HuH-7 (cell line): ENCODE measurements at places on chromosomes 2 and 18.

DNA sequence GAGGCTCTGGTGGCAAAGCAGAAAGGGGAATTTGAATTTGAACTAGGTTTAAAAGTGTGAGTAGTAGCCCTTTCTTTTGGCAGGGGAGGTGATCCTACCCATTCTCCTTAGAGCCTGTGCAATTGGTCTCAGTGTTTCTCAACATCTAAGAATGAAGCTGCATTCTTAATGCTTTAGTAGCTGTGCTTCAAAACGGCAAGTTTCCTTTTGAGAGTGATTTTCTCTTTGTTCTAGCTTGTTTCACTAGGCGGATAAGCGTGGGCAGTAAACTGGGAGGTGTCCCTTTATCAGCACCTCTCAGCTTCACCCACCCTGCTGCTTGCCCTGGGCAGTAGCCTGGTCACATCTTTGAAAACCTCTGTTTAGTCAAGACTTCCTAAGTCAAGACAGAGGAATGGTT, 6.7 kb downstream of the CRIM1 start:
- DNase-seq, result no peak

GRCh38 chr2:230762317-230762896, 49.8 kb downstream of the CAB39 start:
- peak; percentile 56 for DNase-seq

DNA sequence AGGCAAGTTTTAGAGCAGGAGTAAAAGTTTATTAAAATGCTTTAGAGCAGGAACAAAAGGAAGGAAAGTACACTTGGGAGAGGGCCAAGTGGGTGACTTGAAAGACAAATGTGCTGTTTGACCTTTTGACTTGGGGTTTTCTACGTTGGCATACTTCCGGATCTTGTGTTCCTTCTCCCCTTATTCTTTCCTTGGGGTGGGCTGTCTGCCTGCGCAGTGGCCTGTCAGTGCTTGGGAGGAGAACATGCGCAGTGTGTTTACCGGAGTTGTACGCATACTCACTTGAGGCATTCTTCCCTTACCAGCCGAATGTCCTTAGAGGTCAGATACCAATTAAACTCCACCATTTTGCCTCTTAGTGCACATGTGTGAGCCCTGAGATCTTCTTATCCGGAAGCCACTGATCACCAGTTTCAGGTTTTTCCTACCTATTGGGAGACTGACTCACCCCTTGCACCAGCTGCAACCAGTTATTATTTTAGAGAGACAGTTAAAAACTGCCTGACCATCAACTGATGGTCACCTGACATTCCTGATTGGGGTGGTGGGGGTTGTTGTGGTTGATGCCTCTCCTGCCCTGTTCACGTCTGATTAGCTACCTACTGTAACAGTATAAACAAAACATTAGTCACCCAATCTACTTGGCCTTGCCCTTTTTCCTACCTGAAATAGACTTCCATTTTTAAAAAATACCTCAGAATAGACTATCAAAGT, 67.5 kb downstream of the NYAP2 start:
- DNase-seq, result no peak

- no peak for DNase-seq
Measured at GRCh38 chr18:79868168-79868784, 70.5 kb downstream of the KCNG2 start.

DNA sequence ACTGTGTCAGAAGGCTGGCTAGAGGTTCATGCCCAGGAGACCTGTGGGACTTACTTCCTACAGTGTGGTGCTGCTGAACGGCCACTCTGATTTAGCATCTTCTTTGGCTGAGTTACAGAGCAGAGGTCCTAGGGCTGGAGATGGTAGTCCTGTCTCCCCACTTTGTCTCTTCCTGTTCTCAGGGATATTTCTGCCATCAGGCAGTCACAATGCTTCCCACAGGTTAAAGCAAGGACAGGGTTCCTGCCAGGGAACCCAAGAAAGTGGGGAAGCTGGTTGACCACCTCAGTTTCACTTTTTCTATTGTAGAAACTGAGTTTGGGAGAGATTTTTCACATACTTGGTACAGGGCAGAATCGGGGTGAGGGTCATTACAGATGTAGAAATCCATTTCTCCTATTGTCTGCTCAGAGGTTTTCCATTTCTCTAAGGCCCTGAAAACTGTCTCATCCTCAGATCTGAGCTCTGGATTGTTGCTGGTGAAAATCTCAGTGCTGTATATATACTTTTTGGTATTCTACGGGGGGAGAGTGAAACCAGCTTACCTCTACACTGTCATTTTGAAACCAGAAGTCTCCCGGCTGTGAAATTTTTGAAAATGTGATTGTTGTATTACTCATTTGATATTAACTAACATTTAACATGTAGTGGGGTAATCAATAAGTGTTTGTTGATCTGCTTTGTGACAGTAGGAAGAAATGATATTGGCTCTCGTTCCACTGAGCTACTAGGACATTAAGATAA, 37.0 kb upstream of the MEP1B start:
- no peak for DNase-seq

DNA sequence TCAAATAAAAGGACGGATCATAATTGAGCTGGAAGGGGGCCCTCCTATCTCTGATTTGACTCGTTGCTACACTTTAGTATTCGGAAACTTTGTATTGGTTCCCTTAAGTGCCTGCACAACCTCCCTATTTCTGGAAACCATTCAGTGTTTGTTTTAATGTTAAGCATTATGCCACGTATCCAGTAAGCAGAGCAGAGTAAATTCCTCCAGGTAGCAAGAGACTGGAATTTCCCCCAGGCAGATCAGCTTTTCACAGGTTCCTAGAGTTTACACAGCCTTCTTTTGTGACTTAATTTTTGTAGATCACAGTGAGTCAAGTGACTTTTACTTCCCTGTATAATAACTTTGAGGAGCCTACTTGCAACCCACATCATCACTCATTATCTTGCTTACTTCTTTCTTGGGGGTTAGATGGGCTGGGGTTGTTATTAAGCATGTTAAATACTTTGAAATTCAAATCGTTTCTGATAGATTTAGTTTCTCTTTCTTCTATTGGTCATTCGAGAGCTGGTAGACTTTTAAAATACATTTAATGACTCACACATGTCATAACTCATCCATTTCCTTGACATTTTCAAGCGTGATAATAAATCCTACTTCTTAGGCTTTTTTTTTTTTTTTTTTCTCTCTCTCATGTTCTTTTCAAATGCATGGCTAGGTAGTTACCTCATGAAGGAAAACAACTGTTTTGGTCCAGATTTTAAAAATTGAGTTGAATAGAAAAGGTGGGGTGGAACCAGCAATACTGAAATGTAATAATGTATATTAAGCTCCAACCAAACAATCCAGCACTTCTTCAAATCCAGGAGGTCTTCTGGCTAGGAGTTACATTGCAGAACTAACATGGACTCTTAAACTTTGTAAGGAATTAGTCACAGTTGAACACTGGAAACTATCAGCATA, 219.3 kb downstream of the NEDD4L start:
- DNase-seq, result no peak

- DNase-seq, result no peak
Measured at GRCh38 chr2:47534179-47534919, 131.4 kb downstream of the MSH2 start.

GRCh38 chr2:6922201-6922656, 5.0 kb downstream of the RNF144A start:
- peak; percentile 40 for DNase-seq

GRCh38 chr18:22108674-22109073, 60.7 kb upstream of the GATA6 start:
- DNase-seq, result no peak

DNA sequence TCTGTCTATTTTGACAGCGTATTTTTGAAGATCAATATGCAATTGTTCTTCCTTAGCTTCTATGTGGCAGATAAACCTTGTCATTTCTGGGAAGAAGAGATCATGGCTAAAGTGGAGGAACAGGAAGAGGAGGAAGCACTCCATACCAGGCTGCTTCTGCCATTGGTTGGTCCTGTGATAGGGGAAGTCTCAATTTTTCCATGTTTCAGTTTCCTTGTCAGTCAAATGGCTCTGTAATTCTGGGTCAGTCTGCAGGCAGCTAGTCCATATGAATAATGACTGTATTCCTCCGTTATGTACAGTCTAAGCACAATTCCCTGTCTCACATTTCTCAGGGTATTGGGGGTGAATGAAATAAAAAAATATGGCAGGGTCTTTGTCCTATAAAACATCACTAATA, 277.6 kb upstream of the CXCR4 start:
- no peak for DNase-seq

DNA sequence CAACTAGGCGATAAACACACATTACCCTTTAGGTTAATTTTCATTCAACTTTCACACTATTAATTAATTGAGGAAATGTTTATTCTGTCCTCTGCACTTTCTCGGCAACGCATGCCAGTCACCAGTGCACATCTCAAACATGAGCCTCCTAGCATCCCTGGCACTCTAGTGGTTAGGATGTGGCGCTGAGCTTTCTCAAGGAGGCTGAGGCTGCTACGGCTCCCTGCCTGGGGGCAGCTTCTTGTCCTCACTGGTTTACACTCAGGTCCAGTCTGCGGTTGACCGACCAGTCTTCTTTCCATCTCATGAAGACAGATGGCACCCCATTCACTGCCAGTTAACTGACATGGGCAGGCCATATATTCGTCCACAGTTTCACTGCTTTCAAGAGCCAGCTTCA, 463.4 kb downstream of the EIPR1 start:
- no peak for DNase-seq

- DNase-seq, result no peak
Measured at GRCh38 chr18:43893001-43893637, 615.8 kb upstream of the SYT4 start.

DNA sequence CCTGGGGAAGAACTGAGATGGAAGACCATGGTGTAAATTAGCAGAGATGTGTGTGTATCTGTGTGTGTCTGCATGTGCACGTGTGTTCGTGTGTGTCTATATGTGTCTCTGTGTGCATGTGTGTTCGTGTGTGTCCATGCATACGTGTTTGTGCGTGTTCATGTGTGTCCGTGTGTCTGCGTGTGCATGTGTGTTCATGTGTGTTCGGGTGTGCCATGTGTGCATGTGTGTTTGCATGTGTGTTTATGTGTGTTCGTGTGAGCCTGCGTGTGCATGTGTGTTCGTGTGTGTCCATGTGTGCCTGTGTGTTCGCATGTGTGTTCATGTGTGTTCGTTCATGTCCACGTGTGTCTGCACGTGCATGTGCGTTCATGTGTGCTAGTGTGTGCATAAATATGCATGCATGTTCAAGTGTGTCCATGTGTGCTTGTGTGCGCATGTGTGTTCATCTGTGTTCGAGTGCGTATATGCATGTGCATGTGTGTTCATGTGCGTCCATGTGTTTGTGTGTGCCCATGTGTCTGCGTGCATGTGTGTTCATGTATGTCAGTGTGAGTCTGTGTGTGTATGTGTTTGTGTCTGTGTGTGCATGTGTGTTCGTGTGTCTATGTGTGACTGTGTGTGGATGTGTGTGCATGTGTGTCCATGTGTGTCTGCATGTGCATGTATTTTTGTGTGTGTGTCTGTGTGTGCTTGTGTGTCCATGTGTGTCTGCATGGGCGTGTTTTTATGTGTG, 3.1 kb downstream of the NEU2 start:
- no peak for DNase-seq

DNA sequence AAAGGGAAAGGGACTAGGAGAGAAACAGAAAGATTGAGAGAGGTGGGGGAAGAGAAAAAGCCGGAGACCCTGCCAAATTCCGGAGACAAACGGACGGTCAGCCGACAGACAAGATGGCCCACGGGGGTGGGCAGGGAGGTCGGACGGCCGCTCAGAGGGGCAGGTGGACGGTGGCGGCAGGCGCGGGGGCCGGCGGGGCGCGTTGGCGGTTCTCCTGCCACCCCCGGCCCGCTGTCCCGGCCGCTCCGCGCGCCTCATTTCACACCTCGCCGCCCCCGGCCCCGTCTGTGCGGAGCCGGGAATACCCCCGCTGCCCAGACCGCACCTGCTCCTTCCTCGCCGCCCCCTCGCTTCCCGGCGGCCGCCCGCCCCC, 935 bp downstream of the SLC30A3 start:
- DNase-seq, result no peak

DNA sequence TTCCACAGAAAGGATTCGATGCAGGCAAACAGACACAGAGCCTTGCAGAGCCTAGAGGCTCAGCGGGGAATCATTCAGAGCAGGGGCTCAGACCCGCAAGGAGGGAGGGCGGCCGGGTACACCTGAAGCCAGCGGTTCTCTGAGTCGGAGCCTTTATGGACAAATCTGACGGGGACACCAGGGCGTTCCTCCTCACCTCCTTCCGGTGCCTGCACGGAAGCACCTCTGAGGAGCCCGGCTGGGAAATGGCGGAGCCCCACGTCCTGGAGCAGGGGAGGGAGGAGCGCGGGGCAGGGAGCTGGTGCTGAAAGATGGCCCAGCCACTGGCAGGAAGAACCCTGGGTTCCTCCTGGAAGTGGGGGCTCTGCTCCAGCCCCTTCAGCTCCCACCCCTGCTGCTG, 193.5 kb upstream of the ALKAL2 start:
- DNase-seq, result no peak

- no peak for DNase-seq
Measured at GRCh38 chr2:161217597-161218185, 57.5 kb downstream of the TANK start.

DNA sequence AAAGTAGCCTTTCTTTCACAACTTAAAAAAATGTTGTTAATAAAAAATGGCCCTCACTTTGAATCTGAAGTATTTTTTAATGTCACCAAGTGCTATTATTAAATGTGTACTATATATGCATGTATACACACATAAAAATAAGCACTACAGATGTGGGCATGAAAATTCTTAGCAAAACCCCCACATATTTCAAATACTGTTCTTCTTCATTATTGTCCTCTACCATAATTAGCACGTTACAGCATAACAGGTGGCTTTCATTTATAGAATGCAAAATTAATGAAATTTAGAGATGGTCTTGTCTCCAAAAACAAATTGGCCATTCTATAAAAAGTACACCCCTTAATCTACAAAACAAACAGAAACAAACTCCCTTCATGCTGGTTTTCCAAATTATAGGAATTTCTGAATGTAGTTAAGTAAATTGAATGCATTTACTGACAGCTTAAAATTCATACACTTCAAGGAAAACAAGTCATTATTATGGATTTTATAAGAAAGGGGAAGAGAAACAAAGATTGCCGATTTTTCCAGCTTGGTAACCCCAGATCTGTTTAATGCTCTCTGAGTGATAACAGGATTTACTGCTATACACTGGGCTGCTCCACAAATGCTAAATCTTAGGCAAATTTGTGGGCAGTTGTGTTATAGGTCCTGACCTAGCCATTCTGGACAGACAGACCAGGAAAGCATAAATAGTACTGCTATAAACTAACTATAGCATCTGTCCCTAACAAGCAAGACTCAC, 67.2 kb downstream of the SPRED2 start:
- no peak for DNase-seq

- no peak for DNase-seq
Measured at GRCh38 chr2:59312967-59313940, 1072.1 kb upstream of the FANCL start.

- no peak for DNase-seq
Measured at GRCh38 chr2:44310287-44310686, 35.0 kb downstream of the SLC3A1 start.

- no peak for DNase-seq
Measured at GRCh38 chr2:95274291-95275150, at the start of gene PROM2. Gene PROM2, plus strand, starts transcription at chr2:95274449. Its CDS starts 137 bp downstream, at chr2:95274586.

DNA sequence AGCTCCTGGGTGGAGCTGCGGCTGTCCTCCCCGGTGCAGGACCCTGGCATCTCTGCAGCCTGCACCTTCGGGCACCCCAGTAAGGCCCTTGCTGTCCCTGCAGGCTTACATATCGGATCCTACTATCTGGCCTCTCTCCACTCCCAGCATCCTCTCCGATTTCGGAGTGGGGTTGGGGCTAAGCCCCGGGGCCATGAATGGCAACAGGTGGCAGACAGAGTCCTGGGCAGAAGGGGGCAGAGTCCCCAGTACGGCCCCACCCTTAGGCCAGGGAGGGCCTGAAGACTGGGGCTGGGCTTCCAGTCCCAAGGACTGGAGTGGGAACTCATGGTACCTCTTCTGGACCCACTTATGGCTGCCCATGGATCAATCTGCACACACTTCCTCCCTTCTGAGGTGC, 180.4 kb upstream of the MC4R start:
- DNase-seq, result no peak
